Spinal cord (tissue), 10 donors: ENCODE measurements at places on chromosomes 7 and 10. TPM values are rescaled to one million over a fixed set of nuclear protein-coding genes. Genes with fewer than 3 reads are reported as not detected.
A peak's percentile ranks its signal among the peaks of the same experiment; 100 is the strongest.

GRCh38 chr10:10208196-10208595 is 809.5 kb upstream of the CELF2 start:
- DNase-seq, result no peak

DNA sequence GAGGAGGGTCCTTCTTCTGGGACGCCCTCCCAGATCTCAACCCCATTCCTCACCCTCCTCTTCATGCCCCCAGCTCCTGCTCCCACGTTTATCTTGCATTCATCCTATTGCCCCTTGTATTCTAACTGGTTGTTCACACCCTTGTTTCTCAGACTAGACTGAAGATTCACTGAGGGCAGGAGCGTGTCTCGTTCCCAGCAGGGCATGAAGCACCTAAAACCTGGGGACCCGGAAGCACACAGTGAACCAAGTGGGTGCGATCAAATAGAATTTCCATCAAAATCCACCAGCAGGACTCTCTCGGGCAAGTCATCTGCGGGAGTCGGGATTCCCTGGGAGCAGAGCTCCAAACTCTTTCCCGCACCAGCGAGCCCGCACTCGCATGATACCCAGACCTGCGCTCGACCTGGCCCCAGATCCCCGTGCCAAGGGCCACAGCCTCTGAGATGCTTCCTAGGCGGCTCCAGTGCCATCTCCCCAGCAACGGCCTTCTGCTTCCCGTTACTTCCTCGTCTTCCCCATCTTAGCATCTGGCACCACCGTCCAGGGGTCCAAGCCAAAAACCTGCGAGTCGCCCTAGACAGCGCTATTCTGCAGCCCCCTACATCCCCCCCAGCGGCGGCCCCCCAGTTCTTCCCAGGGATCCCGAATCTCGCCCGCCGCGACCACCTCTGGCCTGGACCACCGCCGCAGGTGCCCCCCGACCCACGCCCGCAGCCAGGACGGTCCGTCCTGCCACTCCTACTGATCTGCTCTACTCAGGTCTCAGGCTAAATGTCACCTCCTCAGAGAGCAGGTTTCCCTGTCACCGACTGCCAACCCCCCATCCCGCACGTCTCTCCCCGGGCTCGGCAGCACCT is 6.1 kb upstream of the GBX1 start:
- no peak for DNase-seq

DNA sequence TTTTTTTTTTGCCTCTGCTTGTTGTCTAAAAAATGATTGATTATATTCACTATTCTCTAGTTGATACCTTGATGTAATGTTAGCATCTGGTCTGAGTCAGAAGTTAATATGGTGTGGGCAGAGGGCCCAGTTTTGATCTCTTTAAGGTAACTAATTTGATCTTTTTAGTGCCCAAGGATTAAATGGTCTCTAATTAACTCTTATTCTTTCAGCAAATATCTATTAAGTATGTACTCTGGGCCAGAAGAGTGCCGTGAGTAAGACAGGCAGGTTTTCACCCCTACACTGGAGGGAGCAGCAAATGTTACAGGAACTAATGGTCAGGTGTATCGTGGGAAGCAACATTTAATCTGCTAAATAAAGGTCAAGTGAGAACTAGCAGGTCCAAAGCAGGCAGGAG is 144.6 kb upstream of the COL1A2 start:
- no peak for DNase-seq

Gene PTER
- 6.3 TPM for total RNA-seq

- no peak for DNase-seq
These were observed 39.0 kb downstream of the TFPI2 start for GRCh38 chr7:93851536-93851935.

Gene MAT1A
- 0.44 TPM for total RNA-seq

Gene FGFBP3
- 9.5 TPM for total RNA-seq

GRCh38 chr7:45691155-45691656 is 117.0 kb downstream of the ADCY1 start:
- DNase-seq, result no peak

Gene MMD2
- total RNA-seq, result 10.1 TPM

Gene FAM25C
- not detected for total RNA-seq

Gene ZNF862
- total RNA-seq, result 22.4 TPM

Gene TMEM130
- 14.1 TPM for total RNA-seq

DNA sequence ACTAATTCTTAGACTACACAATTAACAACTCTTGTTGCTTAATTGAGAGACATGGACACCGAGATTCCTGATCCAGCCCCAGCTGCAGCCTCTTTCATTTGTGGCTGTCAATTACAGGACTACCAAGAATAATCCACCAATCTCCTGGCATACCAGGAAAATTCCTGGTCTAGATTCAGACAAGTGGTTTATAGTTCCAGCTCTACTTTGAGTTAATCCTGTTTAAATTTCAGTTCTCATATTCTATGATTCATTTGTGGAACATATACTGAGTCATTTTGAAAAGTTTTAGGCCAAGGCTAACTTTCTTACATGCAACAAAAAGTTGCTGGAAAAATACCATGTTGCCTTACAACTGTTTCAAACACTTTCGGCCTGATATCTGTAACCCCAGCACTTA is 253.5 kb downstream of the MAGI2 start:
- no peak for DNase-seq

DNA sequence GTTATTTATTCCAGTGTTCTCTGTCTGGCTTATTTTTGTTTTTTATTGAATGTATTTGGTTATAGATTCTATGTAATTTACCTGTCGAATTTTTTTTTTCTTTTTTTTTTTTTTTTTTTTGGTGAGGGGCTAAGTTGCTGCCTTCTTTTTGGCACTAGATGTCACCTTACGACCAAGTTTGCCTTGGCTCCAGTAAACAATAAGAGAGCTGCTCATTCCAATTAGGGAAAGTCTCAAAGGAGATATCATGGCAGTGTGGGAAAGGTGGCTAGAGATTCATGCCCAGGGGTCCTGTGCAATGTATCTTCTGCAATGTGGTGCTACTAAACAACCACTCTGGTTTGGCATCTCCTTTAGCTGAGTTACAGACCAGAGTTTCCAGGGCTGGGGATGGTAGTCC is 84.0 kb downstream of the PTPN20 start:
- DNase-seq, result no peak

Gene UTF1
- not detected for total RNA-seq

DNA sequence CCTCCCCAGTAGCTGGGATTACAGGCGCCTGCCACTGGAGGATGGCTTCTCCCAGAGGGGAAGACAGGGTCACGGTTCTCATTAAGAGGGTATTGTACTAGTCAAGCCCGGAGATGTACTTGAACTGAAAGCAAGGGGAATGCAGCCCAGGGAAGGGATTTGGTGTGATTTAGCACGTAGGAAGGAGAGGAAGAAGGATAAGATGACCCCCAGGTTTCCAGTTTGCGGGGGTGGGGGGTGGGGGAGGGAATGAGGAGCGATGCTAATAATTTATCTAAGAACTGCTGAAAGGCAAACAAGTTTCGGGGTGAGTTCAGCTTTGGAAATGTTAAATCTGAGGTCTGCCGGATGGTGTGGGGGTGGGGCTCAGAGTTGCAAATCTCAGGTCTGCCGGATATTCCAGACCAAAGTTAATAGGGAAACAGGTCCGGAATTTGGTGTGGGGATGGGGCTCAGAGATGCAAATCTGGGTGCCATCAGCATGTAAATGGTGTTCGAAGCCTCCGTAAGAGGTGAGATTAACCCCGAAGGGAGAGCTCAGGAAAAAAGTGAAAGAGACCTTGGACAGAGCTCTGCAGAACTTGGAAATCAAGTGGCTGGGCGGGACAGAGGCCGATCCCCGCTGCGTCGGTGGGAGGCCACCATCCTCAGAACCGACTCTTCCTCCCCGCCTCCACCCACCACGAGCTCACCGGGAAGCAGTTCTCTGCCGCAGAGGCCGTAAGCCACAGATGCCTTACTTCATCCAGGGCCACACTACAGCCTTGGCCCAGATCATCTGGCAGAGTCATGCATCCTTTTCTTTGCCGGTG is 1.6 kb upstream of the SEPHS1 start:
- no peak for DNase-seq

DNA sequence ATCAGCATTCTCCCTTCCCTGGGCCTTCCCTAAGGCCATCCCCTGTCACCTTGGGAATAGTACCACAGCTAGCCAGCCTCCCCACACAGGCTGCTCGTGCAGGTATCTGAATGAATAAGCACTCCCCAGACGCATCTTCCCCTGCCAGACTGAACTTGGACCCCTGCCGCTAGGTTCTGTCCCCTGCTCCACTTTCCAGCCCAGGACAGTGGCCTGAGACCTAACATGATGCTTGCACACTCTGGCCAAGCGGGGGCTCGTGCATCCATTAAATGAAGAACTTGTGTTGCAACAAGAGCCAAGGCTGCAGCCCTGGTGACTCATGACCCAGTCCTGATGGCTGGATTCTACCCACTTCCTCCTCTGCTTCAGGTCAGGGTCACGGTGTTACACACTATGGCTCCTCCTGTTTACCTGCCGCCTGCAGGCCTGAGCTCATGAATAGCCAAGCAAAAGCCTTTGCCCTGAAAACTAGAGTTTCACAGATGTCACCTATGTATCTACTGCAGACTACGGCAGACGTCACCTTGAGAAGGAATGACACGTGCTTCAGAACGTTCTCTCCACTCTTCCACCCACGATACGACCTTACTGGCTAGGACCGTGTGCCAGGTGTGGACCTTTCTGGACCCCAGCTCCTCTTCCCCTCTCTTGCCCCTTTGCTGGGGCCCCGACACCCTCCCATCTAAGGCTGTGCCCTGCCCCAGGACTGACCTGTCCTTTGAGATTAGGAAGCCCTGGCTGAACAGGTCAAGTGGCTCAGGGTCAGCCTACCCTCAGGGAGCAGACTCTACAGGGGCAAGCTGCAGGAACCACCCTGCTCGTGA is 6.5 kb downstream of the ASB13 start:
- DNase-seq, result no peak

- DNase-seq, result no peak
These were observed 31.3 kb downstream of the LYZL2 start for GRCh38 chr10:30598105-30598776.

Gene SUN1
- total RNA-seq, result 166 TPM

DNA sequence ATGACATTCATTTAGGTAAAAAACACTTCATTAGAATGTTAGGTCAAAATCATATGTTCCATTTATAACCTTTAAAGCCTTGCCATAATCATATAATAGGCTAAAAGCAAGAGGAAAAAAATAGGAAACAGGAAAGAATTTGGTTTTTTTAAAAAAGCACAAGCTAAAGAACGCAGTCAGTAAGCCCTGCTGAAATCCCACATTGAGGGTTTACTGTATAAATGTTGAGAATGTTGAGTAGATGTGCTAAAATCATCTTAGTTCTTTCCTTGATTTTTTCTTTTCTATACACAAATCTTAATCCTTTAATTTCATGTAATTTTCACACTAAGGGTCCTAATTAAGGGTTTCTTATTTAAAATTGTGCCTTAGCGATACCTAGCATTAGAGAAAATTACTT is 133.0 kb downstream of the TSPAN12 start:
- no peak for DNase-seq

- peak; percentile 58 for DNase-seq
These were observed 77.8 kb upstream of the KAT6B start for GRCh38 chr10:74748468-74749031.

Gene WIPF3
- total RNA-seq, result 4.5 TPM

Gene GNGT1
- not detected for total RNA-seq

- DNase-seq, result no peak
These were observed 273.6 kb downstream of the NEBL start for GRCh38 chr10:20623546-20623945.

GRCh38 chr10:22103701-22104470 is 100.4 kb upstream of the DNAJC1 start:
- DNase-seq, result no peak

DNA sequence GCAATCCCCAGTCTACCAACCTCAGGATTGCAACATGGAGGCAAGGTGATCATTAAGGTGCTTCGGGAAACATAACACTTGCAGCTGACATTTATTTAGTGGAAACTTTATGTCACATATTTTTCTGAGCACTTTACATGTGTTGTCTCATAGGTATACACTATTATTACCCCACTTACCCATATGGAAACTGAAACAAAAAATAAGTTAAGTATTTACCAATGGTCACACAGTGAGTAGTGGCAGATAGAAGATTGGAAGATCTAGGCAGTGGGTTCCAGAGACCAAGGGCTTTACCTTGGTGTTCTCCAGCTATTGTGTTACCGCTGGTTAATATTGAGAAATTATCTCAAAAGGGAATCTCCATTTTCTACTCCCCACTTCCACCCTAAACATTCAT is 1279.1 kb upstream of the SORCS1 start:
- no peak for DNase-seq

DNA sequence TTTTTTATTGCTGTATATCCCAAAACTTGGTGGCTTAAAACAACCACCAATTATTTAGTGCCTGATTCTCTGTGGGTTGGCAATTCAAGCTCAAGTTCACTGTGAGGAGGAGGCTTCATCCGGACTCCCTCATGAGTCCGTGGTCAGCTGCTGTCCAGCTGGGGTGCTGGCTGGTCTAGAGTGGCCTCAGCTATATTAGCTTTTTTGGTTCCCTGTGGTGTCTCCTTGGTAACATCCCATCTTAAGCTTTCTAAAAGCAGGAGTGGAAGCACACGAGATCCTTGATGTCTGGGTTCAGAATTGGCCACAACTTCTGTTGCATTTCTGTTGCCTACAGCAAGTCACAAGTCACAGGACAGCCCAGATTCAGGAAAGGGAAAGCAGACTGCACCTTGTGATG is 536.5 kb upstream of the FZD8 start:
- no peak for DNase-seq

DNA sequence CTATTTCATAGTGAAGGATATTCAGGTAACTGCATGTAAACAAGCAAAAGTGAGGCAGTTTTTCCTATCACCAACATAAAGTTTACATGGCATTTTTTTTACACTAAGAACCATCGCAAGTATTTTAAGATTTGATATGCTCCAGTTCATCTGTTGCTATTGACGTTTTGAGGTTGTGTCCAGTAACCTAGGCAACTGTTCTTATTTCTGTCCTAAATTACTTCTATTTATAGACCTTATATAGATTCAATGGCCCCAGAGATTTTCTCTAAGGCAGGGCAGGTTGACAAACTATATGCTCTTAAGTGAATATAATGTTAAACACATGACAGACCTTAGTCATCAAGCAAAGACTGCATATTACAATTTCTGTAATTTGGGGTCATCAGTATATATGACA is 830.2 kb upstream of the LRRTM3 start:
- DNase-seq, result no peak

DNA sequence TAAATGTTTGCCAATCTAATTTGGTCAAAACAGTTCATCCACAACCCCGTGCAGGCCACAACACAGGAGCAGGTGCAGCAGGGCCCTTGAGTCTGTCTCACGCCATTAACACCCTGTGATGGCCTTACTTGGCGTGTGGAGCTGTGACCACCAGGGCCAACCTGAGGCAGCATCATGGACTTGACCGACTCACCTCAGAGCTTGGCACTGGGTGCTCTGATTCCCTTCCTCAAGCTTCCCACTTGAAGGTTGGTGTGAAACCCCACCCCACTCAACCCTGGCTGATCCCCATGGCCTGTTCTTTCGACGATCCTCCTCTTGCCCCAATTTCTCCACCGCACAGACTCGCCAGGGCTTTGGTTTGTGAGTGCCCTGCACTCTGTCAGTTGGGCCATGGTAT is 623.1 kb downstream of the PTPRN2 start:
- DNase-seq, result no peak

GRCh38 chr10:107496594-107496993 is 332.1 kb upstream of the SORCS1 start:
- no peak for DNase-seq

Gene TIAL1
- total RNA-seq, result 72.5 TPM

Gene MARCHF5
- total RNA-seq, result 21.0 TPM
